ENCODE measurements at places on chromosomes 1 and 21.

- DNase-seq: no peak
These were observed 24.5 kb downstream of the ELF3 start for GRCh38 chr1:202034683-202035462.

DNA sequence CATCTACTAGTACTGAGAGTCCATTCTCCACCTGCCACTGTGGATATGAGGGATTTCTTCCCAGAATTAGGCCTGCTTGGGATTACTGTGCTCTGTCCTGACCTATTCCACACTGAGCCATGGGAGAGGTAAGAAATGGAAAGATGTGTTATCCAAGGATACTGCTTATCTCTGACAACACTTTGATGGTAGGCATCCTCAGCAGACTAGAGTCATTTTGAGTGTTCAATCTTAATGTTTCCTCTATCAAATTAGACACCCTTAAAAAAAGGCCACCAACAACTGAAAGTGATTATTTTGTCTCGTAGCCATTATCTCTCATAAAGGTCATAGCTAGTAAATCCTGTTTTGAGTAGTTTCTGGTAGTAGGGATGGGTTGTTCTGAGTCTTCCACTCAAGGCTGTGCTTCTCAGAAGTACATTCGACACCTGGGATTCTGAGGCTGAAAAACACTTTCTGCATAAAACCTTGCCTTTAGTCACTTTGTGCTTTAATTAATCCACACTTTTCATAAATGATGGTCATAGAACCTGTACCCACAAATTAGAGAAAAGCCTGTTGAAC lies 8.8 kb downstream of the ATPAF1 start:
- no peak for DNase-seq

GRCh38 chr1:61028136-61028535 lies 54.2 kb upstream of the NFIA start:
- DNase-seq: no peak

DNA sequence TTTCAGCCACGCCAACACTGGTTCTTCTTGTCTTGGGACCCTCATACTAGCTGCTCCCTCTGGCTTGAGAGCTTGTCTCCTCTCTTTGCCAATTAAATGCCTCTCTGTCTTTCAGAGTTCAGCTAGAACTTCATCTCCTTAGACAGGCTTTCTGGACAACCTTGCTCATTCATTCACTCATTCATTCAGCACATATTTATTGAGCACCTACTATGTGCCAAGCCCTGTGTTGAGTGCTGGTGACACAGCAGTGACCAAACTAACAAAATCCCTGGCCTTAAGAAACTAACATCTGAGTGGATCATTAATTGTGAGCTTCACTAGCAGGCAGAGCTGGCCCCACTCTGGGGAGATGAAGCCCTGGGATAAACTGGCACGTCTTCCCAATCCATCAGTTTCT lies 24.9 kb upstream of the CASZ1 start:
- DNase-seq: no peak

GRCh38 chr1:208974717-208975116 lies 608.8 kb upstream of the CAMK1G start:
- no peak for DNase-seq
